ENCODE measurements at places on chromosomes 3 and 15.
A peak's percentile ranks its signal among the peaks of the same experiment; 100 is the strongest.

DNA sequence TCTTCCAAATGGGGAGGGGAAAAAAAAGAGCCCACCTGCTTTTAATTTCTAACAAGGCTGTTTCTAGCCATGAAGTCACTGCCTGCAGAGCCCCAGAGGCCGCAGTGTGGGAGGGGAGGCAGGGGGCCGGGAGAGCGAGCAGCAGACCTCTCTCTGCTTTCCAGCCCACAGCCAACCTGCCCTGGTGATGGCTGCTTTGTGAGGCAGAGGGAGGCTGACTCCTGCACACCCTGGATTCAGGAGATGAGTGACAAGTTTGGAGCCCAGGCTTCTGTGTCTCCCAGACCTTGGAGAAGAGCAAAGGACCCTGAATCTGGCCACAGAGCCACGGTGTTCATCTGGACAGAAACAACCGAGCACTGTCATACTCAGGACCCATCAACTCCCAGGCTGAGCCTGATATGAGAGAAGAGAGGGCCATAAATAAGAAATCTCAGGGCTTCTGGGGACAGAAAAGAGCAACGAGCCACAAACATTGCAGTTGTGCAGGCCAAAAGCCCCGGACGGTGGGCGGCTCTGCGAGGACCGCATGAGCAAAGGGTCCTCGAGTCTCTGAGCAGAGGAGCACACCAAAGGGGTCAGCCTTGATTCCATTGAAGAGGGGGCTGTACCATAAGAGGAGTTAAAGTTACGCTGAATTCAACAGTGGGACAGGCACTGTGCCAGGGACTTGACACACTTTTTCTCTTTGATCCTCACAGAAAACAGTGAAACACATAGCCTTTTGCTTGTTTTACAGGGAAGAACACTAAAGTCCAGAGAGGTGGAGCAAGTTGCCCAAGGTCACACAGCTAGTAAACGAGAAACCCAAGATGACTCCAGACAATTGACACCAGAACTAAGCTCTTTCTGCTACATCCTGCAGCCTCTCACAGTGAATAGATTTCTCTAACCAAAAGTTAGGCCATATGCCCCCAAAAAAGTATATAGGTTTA lies 97.2 kb downstream of the SEMA5B start:
- DNase-seq, result no peak
- no peak overlapping the region for H3K27ac ChIP-seq
- H3K36me3 ChIP-seq, result no peaks in the 10 kb centered on the region
- H3K4me1 ChIP-seq, result no peaks in the 10 kb centered on the region

DNA sequence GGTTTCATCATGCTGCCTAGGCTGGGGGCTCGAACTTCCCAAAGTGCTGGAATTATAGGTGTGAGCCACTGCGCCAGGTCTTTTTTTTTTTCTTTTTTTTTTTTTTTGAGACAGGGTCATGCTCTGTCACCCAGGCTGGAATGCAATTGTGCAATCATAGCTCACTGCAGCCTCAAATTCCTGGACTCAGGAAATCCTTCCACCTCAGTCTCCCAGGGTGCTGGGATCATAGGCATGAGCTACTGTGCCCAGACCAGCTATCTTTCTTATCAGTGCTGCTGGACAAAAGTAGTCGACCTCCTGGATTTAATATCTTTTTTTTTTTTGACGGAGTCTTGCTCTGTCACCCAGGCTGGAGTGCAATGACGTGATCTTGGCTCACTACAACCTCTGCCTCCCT lies 60.8 kb downstream of the TFDP2 start:
- no peaks in the 10 kb centered on the region for H3K36me3 ChIP-seq
- DNase-seq, result peak; percentile 50
- no peaks in the 10 kb centered on the region for H3K4me1 ChIP-seq

- no peaks in the 10 kb centered on the region for H3K4me1 ChIP-seq
- no peaks in the 10 kb centered on the region for H3K27me3 ChIP-seq
- no peak overlapping the region for H3K27ac ChIP-seq
- H3K36me3 ChIP-seq, result no peaks in the 10 kb centered on the region
Measured at GRCh38 chr3:144033863-144034262, 62.2 kb downstream of the DIPK2A start.

- no peak overlapping the region for H3K4me3 ChIP-seq
- H3K27me3 ChIP-seq, result no peaks in the 10 kb centered on the region
- no peak overlapping the region for H3K27ac ChIP-seq
Measured at GRCh38 chr3:194268654-194269512, 82.2 kb downstream of the CPN2 start.

DNA sequence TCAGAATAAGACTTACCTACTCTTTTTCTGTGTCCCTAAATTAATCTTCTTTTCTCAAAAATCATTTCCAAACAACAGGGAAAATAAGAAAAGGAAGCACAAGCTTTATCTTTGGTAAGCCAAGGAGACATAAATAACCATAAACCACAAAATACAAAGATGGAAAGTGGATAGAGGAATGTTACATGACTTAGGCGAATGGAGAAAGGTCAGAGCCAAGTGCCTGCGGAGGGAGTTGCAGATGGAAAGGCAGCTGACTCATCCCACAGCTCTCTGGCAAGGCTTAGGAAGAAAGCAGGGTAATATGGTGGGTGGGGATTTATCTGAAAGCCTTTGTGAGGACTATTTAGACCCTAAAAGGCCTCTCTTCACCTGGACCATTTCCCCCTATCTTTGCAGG lies 72.8 kb downstream of the GALK2 start:
- H3K27me3 ChIP-seq, result no peaks in the 10 kb centered on the region
- H3K4me1 ChIP-seq, result no peaks in the 10 kb centered on the region
- DNase-seq, result peak; percentile 65
- no peak overlapping the region for H3K27ac ChIP-seq
- H3K36me3 ChIP-seq, result no peaks in the 10 kb centered on the region

DNA sequence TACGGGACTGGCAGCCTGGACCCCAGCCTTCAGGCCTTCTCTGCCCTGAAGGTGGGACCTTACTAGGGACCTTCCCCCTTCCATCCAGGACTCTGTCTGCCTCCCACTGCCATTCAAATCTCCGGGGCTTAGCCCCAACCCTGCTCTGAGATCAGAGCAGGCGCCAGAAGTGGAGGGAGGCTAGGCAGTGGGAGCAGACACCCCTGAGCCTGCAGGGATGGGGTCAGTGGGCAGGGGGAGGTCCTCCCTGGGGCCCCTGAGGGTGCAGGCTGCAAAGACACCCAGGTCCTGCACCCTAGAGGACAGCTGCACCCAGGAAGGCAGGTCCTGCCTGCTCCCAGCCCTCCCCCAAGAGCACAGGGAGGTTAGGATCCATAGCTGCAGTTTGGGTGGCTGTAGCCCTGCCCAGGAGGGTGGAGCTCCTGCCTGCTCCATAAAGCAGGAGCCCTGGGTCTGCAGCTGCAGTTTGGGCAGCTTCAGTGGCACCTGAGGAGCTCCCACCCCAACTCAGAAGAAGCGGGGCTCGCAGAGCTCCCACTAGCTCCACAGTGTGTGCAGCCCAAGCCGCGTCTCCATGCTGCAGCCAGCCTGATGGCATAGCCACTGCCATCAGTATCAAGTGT lies 8.1 kb upstream of the POC1A start:
- H3K36me3 ChIP-seq, result no peaks in the 10 kb centered on the region
- H3K4me1 ChIP-seq, result no peaks in the 10 kb centered on the region
- no peak overlapping the region for H3K4me3 ChIP-seq
- DNase-seq, result no peak
- no peak overlapping the region for H3K27ac ChIP-seq
- no peaks in the 10 kb centered on the region for H3K27me3 ChIP-seq

DNA sequence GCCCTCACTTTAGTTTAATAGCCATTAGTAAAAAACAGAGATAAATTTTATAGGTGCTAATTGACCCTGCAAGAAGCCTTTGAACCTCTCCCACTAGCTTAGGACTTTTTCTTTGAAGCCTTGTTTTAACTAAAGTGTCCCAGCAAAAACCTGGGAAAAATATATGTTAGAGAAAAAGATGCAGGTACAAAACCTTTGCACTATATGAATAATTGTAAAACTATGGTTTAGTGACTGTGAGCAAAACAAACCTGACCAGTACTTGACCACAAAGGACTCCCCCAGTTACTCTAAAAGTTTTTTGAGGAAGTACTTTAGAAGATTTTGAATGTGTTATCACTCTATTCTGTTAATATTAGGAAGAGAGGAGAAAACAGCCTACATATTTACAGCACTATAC lies 123.3 kb upstream of the TP63 start:
- no peaks in the 10 kb centered on the region for H3K27me3 ChIP-seq
- no peak overlapping the region for H3K27ac ChIP-seq
- no peaks in the 10 kb centered on the region for H3K36me3 ChIP-seq
- no peak for DNase-seq
- H3K4me3 ChIP-seq, result no peak overlapping the region

- H3K27me3 ChIP-seq, result no peaks in the 10 kb centered on the region
- no peaks in the 10 kb centered on the region for H3K4me1 ChIP-seq
- no peak overlapping the region for H3K27ac ChIP-seq
- H3K36me3 ChIP-seq, result no peaks in the 10 kb centered on the region
- no peak for DNase-seq
- no peak overlapping the region for H3K4me3 ChIP-seq
Measured at GRCh38 chr3:98027085-98027446, 8.0 kb downstream of the GABRR3 start.

DNA sequence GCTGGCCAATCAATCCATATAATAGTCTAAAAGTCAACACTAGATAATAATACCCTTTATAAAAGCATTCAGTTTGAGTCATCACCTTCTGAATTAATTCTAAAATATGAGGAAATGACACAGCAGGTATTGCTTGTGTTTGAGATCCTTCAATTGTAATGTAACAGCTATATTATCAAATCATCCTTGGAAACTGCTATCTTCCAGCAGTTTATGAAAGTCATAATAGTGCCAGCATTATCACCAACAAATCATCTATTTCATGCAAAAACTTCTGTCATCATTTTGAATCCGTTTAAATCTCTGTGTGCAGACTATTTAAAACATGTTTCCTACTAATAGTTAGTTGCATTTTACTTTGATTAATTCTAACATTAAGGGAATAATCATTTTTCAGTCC lies 468.7 kb downstream of the CADM2 start:
- H3K4me3 ChIP-seq, result no peak overlapping the region
- no peaks in the 10 kb centered on the region for H3K4me1 ChIP-seq
- DNase-seq, result no peak
- H3K27ac ChIP-seq, result no peak overlapping the region

DNA sequence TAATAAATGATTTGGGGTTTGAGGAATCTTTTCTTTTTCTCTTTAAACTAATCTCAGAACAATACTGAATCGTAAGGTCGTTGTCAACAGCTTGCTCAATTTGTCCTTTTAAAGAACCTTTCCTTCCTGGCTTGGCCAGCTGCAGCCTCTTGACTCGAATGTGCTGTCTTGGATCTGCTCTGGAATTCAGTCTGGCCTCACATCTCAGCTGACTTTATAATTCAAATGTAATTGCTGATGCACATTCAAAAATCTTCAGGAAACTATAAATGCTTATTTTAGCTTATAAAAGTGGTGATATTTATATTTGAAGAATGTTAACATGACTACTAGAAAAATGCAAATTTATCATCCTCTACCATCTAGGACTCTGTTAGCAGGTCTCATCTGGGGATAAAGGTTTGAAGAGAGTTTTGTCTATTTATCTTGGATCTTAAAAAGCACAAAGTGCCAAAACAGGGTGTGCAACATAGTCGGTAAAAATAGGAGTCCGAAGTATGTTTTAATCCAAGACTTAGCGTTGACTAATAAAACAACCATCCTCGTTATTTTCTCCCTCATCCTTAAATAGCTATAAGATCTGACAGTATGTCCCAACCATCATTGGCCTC lies 1035.2 kb downstream of the MCTP2 start:
- no peak for DNase-seq
- no peaks in the 10 kb centered on the region for H3K27me3 ChIP-seq
- H3K36me3 ChIP-seq, result no peaks in the 10 kb centered on the region
- no peak overlapping the region for H3K4me3 ChIP-seq
- H3K4me1 ChIP-seq, result no peaks in the 10 kb centered on the region

DNA sequence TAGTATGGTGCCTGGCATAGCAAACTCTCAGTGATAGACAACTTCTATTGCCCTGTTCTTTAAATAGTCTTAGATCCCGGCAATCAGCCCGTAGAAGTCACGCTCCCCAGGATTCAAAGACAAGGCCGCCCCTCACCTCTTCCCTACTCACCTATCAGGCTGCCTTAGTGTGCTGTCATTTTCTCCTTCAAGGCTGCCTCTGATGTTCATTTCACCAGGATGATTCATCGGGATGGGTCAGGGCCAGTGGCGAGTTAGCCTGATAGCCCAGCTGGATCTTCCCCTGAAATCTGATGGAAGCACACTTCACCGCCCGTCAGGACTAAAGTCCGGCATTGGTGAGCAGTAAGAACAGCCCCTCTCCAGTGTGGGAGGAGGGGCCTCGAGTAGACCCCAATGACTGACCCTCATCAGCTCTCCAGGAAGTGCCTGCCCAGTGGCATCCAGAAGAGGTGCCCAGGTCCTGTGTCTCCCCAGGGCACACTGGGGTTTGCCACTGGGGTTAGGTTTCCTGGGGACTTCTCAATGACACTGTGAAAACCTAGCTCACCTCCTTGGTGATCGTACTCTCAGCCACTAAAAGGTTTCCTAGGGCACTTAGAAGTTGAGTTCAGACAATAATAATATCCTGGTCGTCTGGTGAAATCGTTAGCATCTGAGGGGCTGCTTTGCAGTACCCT lies 37.5 kb downstream of the TPM1 start:
- H3K27ac ChIP-seq, result no peak overlapping the region
- H3K4me1 ChIP-seq, result peaks cover 12% of the 10 kb centered on the region
- no peaks in the 10 kb centered on the region for H3K27me3 ChIP-seq
- no peaks in the 10 kb centered on the region for H3K36me3 ChIP-seq

DNA sequence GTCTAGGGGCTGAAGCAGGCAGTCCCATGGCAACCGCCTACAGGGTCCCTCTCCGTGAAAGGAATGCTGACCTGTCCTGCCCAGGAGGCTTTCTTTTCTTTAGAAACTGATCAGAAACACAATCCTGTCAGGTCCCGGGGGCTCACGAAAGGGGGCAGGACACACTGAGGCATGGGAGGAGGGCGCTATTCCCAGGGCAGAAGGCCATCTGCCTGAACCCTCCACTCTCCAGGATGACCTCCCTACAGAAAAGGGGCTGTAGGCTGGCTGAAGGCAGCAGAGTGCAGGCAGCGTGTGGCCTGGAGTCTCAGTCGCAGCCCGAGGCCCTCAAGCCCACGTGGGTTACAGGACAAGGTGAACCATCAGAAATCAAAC lies 18.4 kb upstream of the LRRK1 start:
- H3K27me3 ChIP-seq, result no peaks in the 10 kb centered on the region
- DNase-seq, result no peak
- no peak overlapping the region for H3K4me3 ChIP-seq
- H3K4me1 ChIP-seq, result peaks cover 9% of the 10 kb centered on the region
- H3K27ac ChIP-seq, result no peak overlapping the region

DNA sequence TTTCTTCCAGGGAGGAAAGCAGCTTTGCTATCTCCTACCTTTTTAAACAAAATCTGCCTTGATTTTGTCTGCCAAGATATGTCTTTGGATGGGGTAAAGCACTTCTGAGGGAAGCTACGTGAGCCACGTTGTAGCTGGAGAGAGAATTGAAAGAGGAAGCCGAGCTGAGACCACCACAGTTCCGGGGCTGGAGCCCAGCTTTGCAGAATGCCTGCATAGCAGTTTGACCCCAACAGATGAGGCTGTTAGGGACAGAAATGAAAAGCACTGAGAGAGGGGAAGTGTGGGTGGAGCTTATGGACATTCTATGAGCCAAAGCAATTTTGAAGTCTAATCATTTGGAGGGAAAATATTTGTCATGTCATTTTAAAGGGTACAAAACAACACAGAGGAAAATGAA lies 45.4 kb downstream of the LIPC start:
- no peak overlapping the region for H3K27ac ChIP-seq
- H3K4me3 ChIP-seq, result no peak overlapping the region
- peaks cover 8% of the 10 kb centered on the region for H3K4me1 ChIP-seq
- no peaks in the 10 kb centered on the region for H3K36me3 ChIP-seq
- DNase-seq, result no peak
- no peaks in the 10 kb centered on the region for H3K27me3 ChIP-seq
